ENCODE measurements at places on chromosomes 3 and 15.

- no peak for DNase-seq
These were observed 353.0 kb downstream of the PLOD2 start for GRCh38 chr3:145807990-145808389.

DNA sequence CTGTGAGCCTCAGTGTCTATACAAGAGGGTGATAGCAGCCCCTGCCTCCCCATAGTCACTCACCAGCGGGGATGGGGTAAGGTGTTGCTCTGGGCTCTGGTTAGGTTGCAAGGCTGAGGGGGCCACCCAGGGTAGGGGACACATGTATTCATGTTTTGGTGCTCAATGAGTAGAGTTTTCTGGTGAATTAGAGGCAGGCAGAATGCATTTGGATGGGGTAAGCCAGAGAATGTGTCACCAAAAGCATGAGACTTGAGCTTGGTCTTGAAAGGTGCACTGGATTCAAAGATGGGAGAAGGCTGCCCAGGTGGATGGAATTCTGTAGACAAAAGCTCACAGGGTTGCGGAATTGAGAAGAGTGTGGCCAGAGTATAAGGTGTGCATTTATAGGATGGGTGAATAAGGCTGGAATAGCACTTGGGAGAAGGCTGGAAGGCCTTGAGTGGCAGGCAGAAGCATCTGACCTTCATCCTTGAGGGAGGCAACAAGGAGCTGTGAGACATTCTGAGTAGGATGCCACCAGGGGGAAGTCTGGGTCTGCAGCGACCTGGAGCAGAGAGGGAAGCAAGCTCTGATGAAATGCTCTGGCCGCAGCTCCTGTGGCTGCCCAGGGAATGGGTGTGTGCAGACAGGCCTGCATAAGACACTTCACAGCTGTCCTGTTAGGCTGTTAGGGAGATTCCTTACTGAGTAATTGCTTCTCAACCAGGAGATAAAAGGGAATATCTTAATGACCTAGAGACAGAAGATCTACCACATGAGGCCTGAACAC is 149.6 kb downstream of the CHDH start:
- no peak for DNase-seq

DNA sequence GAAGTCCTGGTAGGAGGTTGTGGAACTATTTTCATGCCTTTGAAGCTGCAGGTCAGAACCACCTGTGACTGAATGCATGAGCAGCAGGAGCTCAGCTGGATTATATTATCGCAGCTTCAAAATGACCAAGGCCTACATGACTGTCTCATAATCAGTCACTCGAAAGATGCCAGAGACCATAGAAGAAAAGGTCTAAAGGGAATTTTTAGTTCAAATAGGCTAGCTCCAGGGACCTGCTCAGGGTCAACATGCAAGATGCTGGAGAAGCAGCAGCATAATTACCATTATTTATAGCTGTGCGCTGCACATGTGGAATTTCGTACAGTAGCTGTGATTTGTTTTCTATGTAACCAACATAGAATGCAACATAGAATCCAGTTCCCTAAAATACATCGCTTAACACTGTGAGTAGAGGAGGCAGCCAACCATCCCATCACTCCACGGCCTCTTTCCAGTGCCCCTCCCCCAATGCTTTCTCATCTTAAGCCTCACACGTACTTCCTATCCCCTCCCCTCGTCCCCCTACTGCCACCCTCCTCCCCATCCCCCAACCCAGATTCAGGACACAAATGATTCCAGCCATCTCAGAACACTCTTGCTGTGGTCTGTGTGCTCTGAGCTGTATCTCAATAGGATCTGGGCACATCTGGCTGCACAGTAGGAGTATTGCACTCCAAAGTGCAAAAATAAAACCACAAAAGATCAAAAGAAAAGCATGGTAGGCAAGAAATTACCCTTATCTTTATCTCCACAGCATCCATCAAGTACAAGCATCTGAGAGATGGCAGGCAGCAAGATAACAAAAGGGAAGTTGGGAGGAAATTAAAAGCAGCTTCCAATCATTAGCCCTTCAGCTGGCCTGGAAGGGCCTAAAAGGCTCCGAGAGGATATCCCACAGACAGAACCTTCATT is 352.8 kb upstream of the SEMA6D start:
- no peak for DNase-seq

DNA sequence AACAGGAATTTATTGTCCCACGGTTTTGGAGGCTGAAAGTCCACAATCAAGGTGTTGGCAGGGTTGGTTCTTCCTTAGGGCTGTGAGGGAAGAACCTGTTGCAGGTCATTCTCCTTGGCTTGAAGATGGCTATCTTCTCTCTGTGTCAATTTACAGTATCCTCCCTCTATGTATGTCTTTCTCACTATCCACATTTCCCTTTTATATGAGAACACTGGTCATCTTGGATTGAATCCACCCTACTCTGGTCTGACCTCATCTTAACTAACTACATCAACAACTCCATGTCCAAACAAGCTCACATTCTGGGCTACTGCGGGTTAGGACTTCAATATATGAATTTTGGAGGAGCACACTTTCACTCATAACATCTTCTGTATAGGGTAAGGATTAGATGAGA is 61.9 kb downstream of the CLDN1 start:
- no peak for DNase-seq

- no peak for DNase-seq
These were observed 110.3 kb downstream of the FRMD5 start for GRCh38 chr15:44084770-44085169.

DNA sequence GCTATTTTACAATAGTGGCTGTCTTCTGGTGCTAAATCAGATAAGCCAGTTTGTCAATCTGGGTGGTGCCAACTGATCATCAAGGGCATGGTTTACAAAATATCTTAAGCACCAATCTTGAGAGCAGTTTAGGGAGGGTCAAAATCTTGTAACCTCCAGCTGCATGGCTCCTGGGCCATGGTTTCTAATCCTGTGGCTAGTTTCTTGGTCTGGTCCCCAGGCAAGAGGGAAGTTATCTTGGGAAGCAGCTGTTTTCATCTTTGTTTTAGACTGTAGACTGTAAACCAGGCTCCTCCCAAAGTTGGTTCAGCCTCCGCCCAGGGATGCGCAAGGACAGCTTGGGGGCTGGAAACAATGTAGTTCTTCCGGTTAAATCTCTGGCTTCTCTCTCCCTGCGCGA is 166.8 kb downstream of the IL1RAP start:
- no peak for DNase-seq

- DNase-seq, result no peak
These were observed 54.1 kb downstream of the TRPC1 start for GRCh38 chr3:142777927-142778326.

Data from GM13977 (cell line).